ENCODE measurements at places on chromosomes 11 and 22.

DNA sequence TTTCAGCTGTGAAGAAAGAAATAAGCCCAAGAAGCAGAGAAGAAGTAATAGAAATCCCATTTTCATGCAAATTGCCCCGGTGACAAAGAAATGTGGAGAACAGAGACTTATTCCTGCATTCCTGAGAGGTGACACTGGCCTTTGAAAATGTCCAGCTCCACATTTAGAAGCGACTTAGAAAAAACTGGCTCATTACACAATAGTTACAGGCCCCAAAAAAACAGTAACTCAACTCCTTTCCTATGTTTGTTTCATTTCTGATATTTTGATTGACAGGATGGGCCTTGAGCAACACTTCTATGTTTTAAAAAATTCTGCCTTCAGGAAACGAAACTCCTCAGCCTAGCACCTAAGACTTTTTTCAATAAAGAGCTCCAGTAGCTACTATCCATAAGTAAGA, 726.9 kb upstream of the TENM4 start:
- no peak for DNase-seq

- DNase-seq, result no peak
Measured at GRCh38 chr11:66717925-66718319, 11.1 kb downstream of the SPTBN2 start.

- no peak for DNase-seq
Measured at GRCh38 chr22:44299124-44299523, 13.6 kb downstream of the SHISAL1 start.

- DNase-seq, result no peak
Measured at GRCh38 chr11:43556612-43557375, 123.7 kb upstream of the HSD17B12 start.

- DNase-seq, result no peak
Measured at GRCh38 chr22:49693416-49693815, 134.3 kb downstream of the BRD1 start.

- DNase-seq, result no peak
Measured at GRCh38 chr11:1639102-1639620, 9.6 kb downstream of the KRTAP5-5 start.

DNA sequence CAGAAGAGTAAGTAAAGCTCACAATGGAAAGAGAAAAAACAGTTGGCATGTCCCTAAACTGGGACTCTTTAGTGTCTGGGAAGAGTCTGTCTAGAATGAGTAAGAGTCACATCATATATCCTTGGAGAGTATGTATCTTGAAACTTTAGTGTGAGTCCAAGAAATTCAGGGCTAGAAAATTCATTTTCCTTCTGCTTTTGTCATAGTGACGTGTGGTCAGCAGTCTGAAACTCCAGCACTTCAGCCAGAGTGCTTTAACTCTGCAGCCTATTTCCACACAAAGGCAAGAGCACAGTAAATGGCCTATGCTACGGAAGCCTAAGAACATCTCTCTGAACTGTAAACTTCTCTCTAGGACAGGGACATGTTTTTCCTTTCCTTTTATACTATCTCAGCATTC, 174.1 kb downstream of the FAM181B start:
- DNase-seq, result no peak

DNA sequence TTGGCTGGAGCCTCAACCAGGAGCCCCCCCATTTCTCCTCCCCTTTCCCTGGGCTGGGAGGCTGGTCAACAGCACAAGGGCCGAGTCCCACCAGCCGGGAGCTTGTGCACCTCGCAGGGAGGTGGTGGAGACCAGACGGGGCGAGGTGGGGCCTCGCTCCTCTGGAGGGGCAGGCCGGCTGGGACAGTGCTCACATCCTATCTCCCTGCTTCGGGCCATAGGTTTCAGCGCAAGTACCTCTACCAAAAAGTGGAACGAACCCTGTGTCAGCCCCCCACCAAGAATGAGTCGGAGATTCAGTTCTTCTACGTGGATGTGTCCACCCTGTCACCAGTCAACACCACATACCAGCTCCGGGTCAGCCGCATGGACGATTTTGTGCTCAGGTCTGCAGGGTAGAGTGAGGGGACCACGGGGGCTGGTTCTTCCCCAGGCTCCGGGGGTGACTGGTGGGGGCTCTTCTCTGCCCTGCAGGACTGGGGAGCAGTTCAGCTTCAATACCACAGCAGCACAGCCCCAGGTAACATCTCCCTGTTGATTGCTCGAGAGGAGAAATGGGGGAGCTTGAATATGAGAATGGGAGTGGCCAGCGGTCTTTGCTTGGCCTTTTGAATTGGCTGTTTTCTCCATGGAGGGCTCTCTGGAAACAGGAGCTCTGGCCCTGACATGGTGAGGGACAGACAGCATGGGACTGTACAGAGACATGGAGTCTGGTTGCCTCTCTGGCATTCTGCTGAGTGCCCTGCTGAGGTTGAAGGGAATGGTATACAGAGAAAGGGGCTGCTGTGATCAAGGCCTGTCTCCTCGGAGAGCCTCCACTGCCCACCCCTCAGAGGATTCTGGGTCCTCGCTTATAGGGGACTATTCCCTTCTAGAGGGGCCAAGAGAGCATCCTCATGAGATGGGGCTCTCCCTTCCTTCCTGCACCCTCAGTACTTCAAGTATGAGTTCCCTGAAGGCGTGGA, 3.3 kb downstream of the SIDT2 start:
- no peak for DNase-seq

DNA sequence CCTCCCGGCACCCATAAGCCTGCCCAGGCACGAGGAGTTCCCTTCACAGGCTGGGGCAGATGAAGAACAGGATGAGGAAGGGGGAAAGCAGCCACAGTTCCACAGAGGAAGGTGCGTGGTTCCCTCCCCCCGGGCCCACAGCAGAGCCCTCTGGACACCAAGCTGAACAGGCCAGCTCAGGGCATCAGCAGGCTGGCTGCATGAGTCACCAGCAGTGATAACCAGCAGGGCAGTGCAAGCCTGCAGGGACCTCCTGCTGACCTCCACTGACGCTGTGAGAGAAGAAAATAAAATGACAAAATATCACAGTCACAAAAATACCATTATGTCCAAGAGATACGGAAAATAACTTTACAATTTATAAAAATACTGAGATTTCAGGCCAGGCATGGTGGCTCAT, 11.5 kb downstream of the RTL6 start:
- DNase-seq, result no peak

All from stimulated activated CD8-positive, alpha-beta memory T cell treated with anti-CD3 and anti-CD28 coated beads, Interleukin-15, amount 100 ng/mL, for 48 hours (primary cell).